ENCODE measurements at places on chromosomes 4 and X. TPM values are rescaled to one million over a fixed set of nuclear protein-coding genes. Genes with fewer than 3 reads are reported as not detected.

DNA sequence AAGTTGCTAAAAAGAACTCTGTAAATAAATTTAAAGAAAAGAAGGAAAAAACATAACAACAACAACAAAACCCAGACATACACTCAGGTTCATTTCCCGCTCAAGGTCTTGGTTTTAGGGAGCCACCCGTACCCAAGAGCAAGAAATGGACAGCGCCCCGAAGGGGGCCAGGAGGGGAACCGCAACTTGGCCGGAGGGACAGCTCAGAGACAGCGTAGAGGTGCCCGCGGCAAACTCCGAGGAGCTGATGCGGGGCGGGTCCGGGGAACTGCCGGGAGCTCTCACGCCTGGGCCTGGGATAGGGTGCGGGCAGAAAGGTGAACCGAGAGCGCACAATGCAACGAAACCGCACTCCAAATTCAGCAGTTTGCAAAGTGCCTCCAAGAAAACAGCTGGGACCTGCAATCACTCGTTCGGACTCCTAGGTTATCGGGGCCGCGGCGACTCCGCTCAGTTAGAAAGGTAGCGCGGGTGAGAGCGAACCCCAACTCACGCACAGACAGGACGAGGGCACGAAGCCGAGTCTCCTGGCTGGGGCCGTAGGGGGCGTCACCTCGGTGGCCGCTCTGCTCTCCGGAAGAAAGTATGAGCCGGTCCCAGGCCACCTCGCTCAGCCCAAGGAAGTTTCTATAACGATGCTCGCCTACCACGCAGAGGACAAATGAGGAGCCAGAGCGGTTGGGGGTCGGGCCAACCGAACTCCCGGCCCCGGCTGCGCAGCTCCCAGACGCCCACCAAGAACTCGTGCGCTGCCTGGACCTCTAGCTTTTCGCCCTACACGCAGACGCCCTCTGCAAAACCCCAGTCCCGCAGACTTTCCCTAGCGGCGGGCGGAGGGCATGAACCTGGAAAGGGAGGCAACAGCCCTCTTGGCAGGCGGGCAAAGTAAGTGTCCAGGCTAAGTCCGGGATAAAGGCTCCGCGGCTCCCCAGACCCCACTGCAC is 1.4 kb downstream of the NDNF start:
- H3K4me3 ChIP-seq, result peak overlapping the region; percentile 73
- peaks cover 76% of the 10 kb centered on the region for H3K27me3 ChIP-seq
- no peak overlapping the region for H3K27ac ChIP-seq
- peaks cover 26% of the 10 kb centered on the region for H3K4me1 ChIP-seq
- H3K36me3 ChIP-seq, result no peaks in the 10 kb centered on the region

GRCh38 chrX:46375831-46376230 is 169.4 kb downstream of the ZNF674 start:
- no peak overlapping the region for H3K27ac ChIP-seq
- H3K27me3 ChIP-seq, result no peaks in the 10 kb centered on the region
- peaks cover 13% of the 10 kb centered on the region for H3K4me1 ChIP-seq
- no peaks in the 10 kb centered on the region for H3K36me3 ChIP-seq
- no peak for DNase-seq

DNA sequence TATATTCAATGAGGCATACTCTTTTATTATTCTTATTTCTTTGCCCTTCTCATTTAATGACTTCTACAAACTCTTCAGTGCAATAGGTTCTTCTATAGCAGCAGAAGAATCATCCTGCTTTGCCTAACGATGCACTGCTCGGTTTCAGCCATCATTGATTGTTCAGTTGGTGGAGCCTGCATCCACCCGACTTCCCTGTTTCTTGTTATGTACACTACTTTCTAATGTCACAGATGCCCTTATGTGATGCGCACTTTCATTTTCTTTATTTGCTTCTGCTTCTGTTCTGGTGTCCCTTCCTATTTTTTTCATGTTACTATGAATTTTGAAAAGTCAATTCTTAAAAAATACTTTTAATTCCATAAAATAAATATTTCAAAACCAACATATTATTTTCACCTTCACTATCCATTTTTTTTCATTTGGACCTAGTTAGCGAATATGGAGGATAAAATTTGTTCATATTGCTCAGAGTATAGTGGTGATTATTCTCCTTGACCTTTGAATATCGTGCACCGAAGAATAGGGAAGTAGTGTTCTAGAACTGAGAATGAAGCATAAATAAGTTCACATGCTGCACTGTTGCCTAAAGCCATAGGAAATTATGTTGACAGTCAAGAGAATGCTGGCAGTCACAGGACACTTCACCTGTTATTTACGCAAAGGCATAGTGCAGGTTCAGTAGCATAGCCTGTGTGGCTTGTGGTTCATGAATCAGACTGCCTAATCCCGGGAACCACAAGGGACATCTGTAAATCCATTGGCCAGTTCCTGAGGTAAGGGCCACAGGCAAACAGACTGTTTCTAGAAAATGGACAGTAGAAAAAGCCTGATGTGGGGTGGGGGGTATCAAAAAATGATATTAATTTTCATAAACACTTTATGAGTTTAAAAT is 21.3 kb upstream of the SFRP2 start:
- peaks cover 34% of the 10 kb centered on the region for H3K27me3 ChIP-seq
- H3K4me1 ChIP-seq, result no peaks in the 10 kb centered on the region
- no peak for DNase-seq
- H3K36me3 ChIP-seq, result no peaks in the 10 kb centered on the region
- no peak overlapping the region for H3K4me3 ChIP-seq

DNA sequence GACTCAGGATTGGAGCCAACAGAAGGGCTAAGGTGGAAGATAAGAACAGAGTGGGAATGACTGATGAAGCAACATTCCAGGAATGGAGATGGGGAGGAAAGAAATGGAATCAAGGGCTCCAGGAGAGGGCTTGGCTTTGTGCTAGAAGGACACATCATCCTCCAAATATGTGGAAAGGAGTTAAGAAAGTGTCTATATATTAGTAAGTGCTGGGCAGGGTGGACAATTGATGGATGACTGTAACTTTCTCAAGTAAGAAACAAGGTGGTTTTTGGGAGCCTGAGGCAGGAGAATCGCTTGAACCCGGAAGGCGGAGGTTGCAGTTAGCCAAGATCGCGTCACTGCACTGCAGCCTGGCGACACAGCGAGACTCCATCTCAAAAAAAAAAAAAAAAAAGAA is 71.6 kb upstream of the NFKB1 start:
- H3K27me3 ChIP-seq, result no peaks in the 10 kb centered on the region
- no peak for DNase-seq
- no peak overlapping the region for H3K4me3 ChIP-seq
- H3K36me3 ChIP-seq, result no peaks in the 10 kb centered on the region

GRCh38 chr4:103002551-103002950 is 17.0 kb downstream of the SLC9B1 start:
- H3K27me3 ChIP-seq, result peaks cover 63% of the 10 kb centered on the region
- peaks cover 1% of the 10 kb centered on the region for H3K36me3 ChIP-seq
- no peaks in the 10 kb centered on the region for H3K4me1 ChIP-seq
- DNase-seq, result no peak

- H3K27me3 ChIP-seq, result no peaks in the 10 kb centered on the region
- no peak overlapping the region for H3K4me3 ChIP-seq
- no peak for DNase-seq
- H3K27ac ChIP-seq, result no peak overlapping the region
- peaks cover 21% of the 10 kb centered on the region for H3K4me1 ChIP-seq
Measured at GRCh38 chr4:137538526-137538925, 6.2 kb upstream of the PCDH18 start.

- peaks cover 15% of the 10 kb centered on the region for H3K4me1 ChIP-seq
- H3K4me3 ChIP-seq, result no peak overlapping the region
- DNase-seq, result no peak
- H3K36me3 ChIP-seq, result no peaks in the 10 kb centered on the region
- no peaks in the 10 kb centered on the region for H3K27me3 ChIP-seq
- H3K27ac ChIP-seq, result peak overlapping the region; percentile 24
Measured at GRCh38 chr4:107349266-107349665, 313.2 kb upstream of the DKK2 start.

- no peaks in the 10 kb centered on the region for H3K4me1 ChIP-seq
- DNase-seq, result no peak
- no peak overlapping the region for H3K4me3 ChIP-seq
- H3K27ac ChIP-seq, result no peak overlapping the region
- H3K27me3 ChIP-seq, result no peaks in the 10 kb centered on the region
- H3K36me3 ChIP-seq, result peaks cover 14% of the 10 kb centered on the region
Measured at GRCh38 chrX:154469880-154470279, 9.2 kb downstream of the LAGE3 start.

GRCh38 chr4:56229947-56230346 is 157.3 kb downstream of the AASDH start:
- peaks cover 1% of the 10 kb centered on the region for H3K36me3 ChIP-seq
- no peak overlapping the region for H3K4me3 ChIP-seq

DNA sequence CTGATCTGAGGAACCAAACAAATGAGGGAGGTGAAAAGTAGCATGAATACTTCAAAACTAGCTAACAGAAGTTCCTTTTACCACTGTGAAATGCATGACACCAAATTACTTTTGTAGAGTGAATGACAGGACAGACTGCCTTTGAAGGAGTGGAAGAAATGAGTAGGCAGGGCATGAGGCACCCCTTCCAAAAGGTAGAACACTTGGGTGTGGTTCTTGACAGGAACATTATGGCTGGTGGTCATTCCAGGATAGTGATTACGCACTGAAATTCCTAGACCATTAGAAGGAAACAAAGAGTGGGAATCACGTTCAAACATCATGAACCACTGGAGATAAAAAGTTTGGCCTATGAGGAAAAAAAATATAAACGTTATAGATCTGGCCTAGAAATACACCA is 4.9 kb downstream of the HUWE1 start:
- H3K27me3 ChIP-seq, result no peaks in the 10 kb centered on the region
- peaks cover 8% of the 10 kb centered on the region for H3K36me3 ChIP-seq
- H3K4me1 ChIP-seq, result peaks cover 12% of the 10 kb centered on the region
- DNase-seq, result no peak

GRCh38 chrX:39261446-39262147 is 460.3 kb downstream of the MID1IP1 start:
- no peak overlapping the region for H3K4me3 ChIP-seq
- no peaks in the 10 kb centered on the region for H3K4me1 ChIP-seq
- no peaks in the 10 kb centered on the region for H3K36me3 ChIP-seq
- H3K27me3 ChIP-seq, result no peaks in the 10 kb centered on the region
- H3K27ac ChIP-seq, result no peak overlapping the region

DNA sequence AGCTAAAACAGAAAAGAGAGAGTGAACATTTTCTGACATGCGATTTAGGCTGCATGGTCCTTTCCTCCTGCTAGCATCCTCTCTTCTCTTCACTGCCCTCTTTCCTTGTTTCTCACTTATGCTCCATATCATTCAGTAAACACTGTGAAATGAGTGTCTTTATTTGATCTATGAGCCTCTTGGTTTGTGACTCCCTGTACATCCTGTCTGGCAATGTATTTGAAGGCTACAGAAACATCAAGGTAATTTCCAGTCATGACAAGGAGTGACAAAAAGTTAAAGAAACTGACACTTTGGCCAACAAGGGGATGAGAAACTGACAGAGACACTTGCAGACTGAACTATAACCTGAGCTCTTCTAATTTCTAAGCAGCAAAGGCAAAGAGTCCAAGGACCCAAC is 8.7 kb downstream of the FTHL17 start:
- H3K27me3 ChIP-seq, result peaks cover 2% of the 10 kb centered on the region
- H3K4me3 ChIP-seq, result no peak overlapping the region
- no peak for DNase-seq
- no peaks in the 10 kb centered on the region for H3K4me1 ChIP-seq
- H3K36me3 ChIP-seq, result no peaks in the 10 kb centered on the region

GRCh38 chr4:74282926-74283325 is 25.3 kb upstream of the EPGN start:
- no peak for DNase-seq
- H3K27ac ChIP-seq, result no peak overlapping the region
- no peak overlapping the region for H3K4me3 ChIP-seq

DNA sequence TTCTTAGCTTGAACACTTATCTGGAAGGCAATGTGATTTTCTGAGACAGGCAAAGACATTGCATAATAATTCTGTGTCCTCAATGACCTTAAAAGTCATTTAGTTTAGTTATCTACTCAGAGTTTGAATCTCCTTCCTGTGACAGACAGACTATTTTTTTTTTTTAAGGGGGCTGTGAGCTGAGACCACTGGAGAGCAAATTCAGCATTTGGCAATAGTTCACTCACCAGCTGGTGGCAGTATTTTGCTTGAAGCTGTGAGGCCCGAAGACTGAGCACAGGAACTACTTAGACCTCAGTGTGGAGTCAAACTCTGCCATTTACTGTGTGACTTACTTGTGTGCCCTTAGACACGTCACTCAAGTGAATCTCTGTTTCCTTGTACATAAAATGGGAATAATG is 22.9 kb upstream of the CPE start:
- H3K27me3 ChIP-seq, result no peaks in the 10 kb centered on the region
- H3K27ac ChIP-seq, result no peak overlapping the region
- H3K4me1 ChIP-seq, result peaks cover 5% of the 10 kb centered on the region
- DNase-seq, result no peak

DNA sequence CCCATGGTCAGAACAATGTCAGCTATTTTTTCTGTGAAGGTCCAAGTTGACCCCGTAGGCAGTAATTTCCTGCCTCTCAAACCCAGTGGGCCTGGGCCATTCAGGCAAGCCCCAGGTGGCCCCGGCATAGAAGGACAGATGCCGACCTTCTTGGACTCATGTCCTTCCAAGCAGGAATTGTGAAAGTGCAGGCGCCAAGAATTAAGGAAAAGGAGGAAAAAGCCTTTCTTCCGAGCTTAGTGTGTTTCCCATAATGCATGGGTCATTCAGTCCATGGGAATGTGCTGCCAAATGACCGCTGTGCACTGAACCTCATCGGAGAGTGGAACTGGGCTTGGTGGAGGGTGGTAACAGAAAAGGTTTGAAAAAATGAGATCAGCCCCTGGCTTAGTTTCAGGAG is 196.5 kb upstream of the HS3ST1 start:
- H3K4me3 ChIP-seq, result no peak overlapping the region
- H3K4me1 ChIP-seq, result no peaks in the 10 kb centered on the region
- no peak overlapping the region for H3K27ac ChIP-seq
- H3K27me3 ChIP-seq, result peaks cover 8% of the 10 kb centered on the region
- no peaks in the 10 kb centered on the region for H3K36me3 ChIP-seq

DNA sequence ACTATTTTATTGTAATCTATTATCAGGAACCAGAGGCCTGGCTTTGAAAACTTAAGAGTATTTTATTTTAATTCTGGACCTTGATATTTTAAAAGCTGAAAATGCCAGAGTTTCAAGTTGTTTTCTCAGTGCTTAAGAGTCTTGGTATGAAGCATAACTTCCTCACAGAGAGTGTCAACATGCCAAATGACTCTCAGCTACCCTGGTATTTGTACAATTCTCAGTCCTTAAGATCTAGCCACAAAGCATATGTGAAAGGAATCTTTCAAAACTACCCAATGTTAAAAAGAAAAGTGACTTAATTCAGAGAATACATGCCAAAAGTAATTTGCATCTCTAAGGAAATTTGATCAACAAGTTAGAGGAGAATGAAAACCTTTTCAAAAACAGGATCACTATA is 171.9 kb downstream of the DKK2 start:
- H3K27ac ChIP-seq, result peak overlapping the region; percentile 80
- H3K4me3 ChIP-seq, result no peak overlapping the region
- peaks cover 6% of the 10 kb centered on the region for H3K36me3 ChIP-seq

GRCh38 chr4:167234316-167234881 is at the start of gene SPOCK3:
Gene SPOCK3, minus strand, starts transcription at chr4:167234494.
- H3K27ac ChIP-seq, result no peak within 1 kb of the TSS
- peaks cover 16% of the 10 kb centered on the region for H3K4me1 ChIP-seq
- no peaks in the 10 kb centered on the region for H3K36me3 ChIP-seq
- H3K4me3 ChIP-seq, result peak within 1 kb of the TSS; percentile 84
- H3K27me3 ChIP-seq, result peaks cover 67% of the 10 kb centered on the region

Gene MAGEA4
- total RNA-seq, result not detected

Gene GLOD5
- total RNA-seq, result not detected

Gene SLC6A14
- not detected for total RNA-seq

Gene AMBN
- not detected for total RNA-seq

Gene XAGE3
- not detected for total RNA-seq

Gene HPF1
- 23.5 TPM for total RNA-seq

Gene TEX13D
- total RNA-seq, result not detected

Gene EDA
- not detected for total RNA-seq

Gene HHIP
- 0.97 TPM for total RNA-seq

Gene DCAF16
- 53.0 TPM for total RNA-seq

Gene PPARGC1A
- total RNA-seq, result 10.2 TPM
